IPS DF 6.9 (cell line): ENCODE measurements at places on chromosomes 1 and 21.

- no peak overlapping the region for H3K27ac ChIP-seq
- 0 out of 2 replicates have a peak, but pooled peaks cover 1% of the 10 kb centered on the region for H3K4me1 ChIP-seq
- H3K27me3 ChIP-seq: no peaks in the 10 kb centered on the region
- no peak overlapping the region for H3K4me3 ChIP-seq
- DNase-seq: no peak
- no peaks in the 10 kb centered on the region for H3K36me3 ChIP-seq
Observed at GRCh38 chr1:160814856-160815255, 18.9 kb downstream of the LY9 start.

DNA sequence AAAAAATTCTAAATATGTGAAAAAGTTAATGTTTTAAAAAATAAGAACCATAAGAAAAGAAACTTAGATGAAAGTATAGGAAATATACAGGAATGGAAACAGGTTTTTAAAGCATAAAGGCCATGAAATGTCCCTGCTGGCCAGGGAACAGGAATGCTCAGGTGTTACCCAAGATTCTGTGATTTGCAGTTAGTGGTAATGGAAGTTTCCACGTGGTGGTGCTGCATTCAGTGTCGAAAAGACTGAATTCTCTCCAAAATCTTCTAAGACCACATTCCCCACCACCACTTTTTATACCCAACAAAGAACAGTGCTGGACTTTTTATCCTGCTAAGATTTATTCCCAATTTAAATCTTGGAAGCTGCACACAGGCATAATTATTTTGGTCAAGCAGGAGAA, 126.2 kb downstream of the PRRX1 start:
- H3K36me3 ChIP-seq: no peaks in the 10 kb centered on the region
- no peak overlapping the region for H3K4me3 ChIP-seq
- H3K4me1 ChIP-seq: no peaks in the 10 kb centered on the region

DNA sequence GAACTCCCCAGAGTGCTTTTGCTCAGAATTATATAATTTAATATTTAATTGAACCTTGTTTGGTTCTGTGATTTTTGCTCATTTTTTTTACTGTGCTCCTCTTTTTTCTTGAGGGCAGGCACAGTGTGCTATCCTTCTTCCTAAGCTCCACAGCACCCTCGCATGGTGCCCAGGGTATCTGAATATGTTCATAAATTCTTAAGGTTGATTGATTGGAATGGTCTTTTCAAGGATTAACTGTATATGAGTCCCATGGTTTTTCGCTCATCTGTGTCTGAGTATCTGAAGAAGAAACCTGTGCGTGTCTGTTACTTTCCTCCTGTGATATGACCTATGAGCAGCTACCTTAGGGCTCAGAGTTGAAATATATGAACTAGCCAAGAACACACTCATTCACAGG, 393.7 kb downstream of the HLX start:
- no peaks in the 10 kb centered on the region for H3K36me3 ChIP-seq
- H3K27me3 ChIP-seq: no peaks in the 10 kb centered on the region
- no peak for DNase-seq
- no peaks in the 10 kb centered on the region for H3K4me1 ChIP-seq
- H3K27ac ChIP-seq: no peak overlapping the region

- H3K4me3 ChIP-seq: no peak overlapping the region
- no peak for DNase-seq
- no peak overlapping the region for H3K27ac ChIP-seq
- H3K36me3 ChIP-seq: no peaks in the 10 kb centered on the region
- H3K4me1 ChIP-seq: no peaks in the 10 kb centered on the region
Observed at GRCh38 chr1:79198832-79199231, 192.3 kb upstream of the ADGRL4 start.

- H3K36me3 ChIP-seq: no peaks in the 10 kb centered on the region
- peaks cover 6% of the 10 kb centered on the region for H3K4me1 ChIP-seq
- DNase-seq: no peak
Observed at GRCh38 chr1:31413405-31414001, 490 bp downstream of the SERINC2 start.
